ENCODE measurements at places on chromosomes 6 and 20.

- DNase-seq, result no peak
Measured at GRCh38 chr6:73032586-73032985, 192.7 kb downstream of the KHDC1L start.

DNA sequence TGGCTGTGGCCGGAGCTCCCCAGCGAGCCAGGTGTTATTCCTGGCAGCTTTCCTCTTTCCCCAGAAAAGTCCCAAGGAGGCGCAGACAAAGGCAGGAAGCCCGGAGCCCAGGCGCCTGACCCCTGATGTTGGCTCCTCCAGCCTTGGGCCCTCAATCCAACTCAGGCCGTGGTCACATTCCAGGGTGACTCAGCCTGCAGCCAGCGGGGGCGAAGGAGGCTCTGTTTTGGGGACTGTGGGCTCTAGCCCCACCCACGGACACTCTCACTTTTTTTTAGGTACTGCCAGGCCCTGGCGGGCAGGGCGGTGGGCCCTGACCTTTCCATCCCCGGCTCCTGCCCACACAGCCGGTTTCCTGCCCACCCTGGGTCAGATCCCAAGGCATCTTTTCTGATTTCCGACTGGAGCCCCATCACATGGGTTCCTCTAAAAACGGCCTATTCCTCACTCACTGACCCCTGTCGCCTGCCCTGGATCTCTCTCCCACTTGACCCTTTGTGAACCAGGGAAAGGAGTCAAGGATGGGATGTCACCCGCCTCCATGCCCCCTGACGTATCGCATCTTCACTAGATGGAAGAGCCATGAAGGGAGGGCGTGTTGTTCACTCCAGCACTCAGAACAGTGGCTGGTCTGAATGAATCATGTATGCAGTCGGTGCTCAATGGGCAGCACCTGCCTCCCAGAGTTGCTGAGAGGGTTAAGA lies 5.5 kb downstream of the PTGIS start:
- DNase-seq, result no peak

GRCh38 chr6:157089258-157089657 lies 234.1 kb downstream of the TMEM242 start:
- DNase-seq, result no peak

DNA sequence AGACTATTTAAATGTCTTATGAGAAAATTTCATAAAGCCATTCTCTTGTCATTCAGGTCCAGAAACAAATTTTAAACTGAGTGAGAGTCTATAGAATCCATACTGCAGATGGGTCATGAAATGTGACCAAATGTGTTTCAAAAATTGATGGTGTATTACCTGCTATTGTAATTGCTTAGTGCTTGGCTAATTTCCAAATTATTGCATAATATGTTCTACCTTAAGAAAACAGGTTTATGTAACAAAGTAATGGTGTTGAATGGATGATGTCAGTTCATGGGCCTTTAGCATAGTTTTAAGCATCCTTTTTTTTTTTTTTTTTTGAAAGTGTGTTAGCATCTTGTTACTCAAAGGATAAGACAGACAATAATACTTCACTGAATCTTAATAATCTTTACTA lies 5.0 kb downstream of the MARCKS start:
- DNase-seq, result no peak

- no peak for DNase-seq
Measured at GRCh38 chr6:21213492-21213891, 380.1 kb upstream of the SOX4 start.

- DNase-seq, result no peak
Measured at GRCh38 chr6:77245026-77245425, 218.3 kb downstream of the HTR1B start.

All from AML-193 (cell line).